ENCODE measurements at places on chromosomes 12 and 14. TPM values are rescaled to one million over a fixed set of nuclear protein-coding genes. Genes with fewer than 3 reads are reported as not detected.

SLC39A5 gene
- not detected for total RNA-seq

KRT78 gene
- not detected for total RNA-seq

ITPK1 gene
- total RNA-seq, result 9.2 TPM

FAIM2 gene
- not detected for total RNA-seq

LBHD2 gene
- total RNA-seq, result not detected

TMEM229B gene
- total RNA-seq, result 3.1 TPM

ZDHHC22 gene
- total RNA-seq, result not detected

ASIC1 gene
- 3.3 TPM for total RNA-seq

TCL1A gene
- total RNA-seq, result not detected

PWP1 gene
- 117 TPM for total RNA-seq

ZNF664 gene
- 72.0 TPM for total RNA-seq

RDH12 gene
- total RNA-seq, result 0.17 TPM

TRPV4 gene
- total RNA-seq, result not detected

SIX1 gene
- total RNA-seq, result 1.4 TPM

TAC3 gene
- total RNA-seq, result not detected

TXNDC16 gene
- total RNA-seq, result 4.5 TPM

DNAH10 gene
- 0.09 TPM for total RNA-seq

GUCY2C gene
- not detected for total RNA-seq

MARCHF9 gene
- total RNA-seq, result 12.9 TPM

WNT1 gene
- total RNA-seq, result not detected

KCNMB4 gene
- total RNA-seq, result 1.1 TPM

Measured in A172 (cell line).